CD8-positive, alpha-beta memory T cell (primary cell): ENCODE measurements at places on chromosomes 3 and 15.

DNA sequence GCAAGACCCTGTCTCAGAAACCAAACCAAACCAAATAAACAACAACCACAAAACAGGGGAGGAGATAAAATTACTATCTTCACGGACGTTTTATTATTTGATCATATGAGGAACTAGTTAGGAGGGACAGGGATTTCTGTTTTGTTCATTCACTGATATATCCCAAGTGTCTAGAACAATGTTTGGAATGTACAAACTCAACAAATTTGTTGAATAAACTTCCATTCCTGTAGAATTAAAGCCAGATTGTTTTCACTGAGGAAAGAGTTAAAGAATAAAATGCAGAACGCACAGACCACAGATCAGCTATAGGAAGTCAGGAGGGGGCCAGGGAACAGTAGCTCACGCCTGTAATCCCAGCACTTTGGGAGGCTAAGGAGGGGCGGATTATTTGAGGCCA, 6.5 kb upstream of the STRC start:
- DNase-seq, result no peak

DNA sequence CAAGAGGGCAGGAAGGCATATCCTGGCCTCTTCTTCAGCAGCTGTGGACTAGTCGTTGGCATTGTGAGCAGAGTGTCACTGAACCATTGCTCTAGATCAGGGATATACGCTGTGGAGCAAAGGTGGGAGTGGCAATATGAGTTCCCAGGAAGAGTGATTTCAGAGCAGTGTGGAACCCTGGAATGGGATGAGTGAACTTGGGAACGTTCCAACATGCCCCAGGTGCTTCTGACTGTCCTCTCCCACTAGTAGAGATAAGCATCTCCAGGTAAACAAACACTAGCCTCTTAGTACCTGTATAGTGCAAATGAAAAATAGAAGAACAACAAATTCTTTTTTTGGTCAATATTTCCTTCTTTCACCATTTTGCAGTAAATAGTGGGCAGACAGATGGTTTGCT, 123.6 kb upstream of the VEPH1 start:
- DNase-seq, result no peak

DNA sequence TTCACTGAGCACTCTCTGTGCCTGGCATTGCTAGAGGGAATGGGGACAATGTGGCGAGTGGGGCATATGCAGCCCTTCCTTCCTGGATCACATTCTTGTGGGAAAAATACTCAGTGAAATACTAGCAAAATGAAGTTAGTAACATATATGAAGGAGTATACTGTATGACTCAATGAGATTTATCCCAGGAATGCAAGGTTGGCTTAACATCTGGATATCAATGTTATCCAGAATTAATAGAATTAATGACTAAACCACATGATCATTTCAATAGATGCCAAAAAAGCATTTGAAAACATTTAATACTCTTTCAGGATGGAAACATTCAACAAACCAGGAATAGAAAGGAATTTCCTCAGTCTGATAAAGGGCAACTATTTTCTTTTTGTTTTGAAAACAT, 27.5 kb downstream of the AMOTL2 start:
- DNase-seq, result no peak

DNA sequence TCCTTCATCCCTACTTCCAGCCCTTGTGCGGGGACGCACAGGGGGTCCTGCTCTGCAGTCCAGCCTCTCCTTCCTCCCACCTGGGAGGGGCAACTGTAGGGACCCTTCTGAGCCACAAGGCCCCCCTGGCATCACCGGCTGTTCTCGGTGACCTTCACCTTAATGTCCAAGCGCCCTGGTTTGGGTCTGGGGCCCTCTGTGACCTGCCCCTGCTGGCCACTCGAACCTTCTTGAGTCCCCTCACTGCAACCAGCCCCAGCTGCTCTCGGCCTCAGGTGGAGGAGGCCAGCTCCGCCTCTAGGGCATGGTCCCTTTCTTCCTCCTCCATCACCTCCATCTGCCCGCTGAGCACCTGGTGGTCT, 57.9 kb downstream of the RGMA start:
- no peak for DNase-seq

GRCh38 chr3:128491691-128491940, 1.4 kb downstream of the GATA2 start:
- no peak for DNase-seq

DNA sequence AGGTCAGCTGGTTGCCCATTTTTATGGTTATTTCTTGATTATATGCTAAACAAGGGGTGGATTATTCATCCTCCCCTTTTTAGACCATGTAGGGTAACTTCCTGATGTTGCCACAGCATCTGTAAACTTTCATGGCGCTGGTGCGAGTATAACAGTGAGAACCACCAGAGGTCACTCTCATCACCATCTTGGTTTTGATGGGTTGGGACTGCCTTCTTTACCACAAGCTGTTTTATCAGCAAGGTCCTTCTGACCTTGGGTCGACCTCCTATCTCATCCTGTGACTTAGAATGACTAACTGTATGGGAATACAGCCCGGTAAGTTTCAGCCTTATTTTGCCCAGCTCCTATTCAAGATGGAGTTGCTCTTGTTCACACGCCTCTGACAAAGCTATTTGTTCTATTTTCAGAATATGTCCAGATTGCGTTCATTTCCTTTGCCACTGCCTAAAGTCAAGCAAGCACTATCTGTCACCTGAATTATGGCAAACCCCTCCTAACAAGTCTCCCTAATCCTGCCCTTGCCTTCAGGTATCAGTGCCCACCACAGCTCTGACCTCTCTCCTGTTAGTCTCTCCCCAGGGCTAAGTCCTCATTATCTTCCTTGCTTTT, 308.5 kb downstream of the ROBO2 start:
- no peak for DNase-seq

DNA sequence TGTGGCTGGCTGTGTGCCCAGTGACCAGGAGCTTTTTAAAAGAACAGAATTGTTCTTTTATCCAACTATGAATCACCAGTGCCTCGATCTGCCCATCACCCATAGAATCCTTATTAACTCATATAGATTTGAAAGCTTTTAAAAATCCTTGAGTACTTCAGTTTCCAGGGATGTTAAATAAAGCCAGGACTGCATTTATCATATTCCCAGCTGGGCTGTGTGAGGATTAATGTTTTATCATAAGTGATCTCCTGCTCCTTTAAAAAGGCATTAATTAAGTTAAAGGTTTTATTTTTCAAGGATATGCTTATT, 234.0 kb downstream of the MYRIP start:
- no peak for DNase-seq

GRCh38 chr3:11349446-11349845, 77.2 kb downstream of the ATG7 start:
- DNase-seq, result no peak

GRCh38 chr15:73370151-73370550, 1.4 kb upstream of the HCN4 start:
- DNase-seq, result no peak

DNA sequence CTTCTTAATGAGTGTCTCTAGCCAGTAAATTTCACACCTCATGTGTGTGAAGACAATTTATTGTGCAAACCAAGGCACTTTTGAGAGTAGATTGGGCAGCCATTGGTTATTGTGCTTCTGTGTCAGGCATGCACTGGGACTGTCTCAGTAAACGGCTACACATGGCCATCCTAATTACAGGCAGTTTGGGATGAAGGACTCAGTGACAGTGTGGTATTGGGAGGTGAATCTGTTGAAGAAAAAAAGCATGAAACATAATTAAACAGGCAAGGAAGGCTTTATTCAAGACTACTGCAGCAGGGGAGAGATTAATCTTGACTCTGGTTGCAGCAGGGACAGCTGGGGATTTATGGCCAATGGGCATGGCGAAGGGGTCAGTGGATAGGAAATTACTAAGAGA, 57.8 kb upstream of the NUDT16 start:
- no peak for DNase-seq

GRCh38 chr3:64718976-64719375, 31.2 kb upstream of the ADAMTS9 start:
- no peak for DNase-seq
